ENCODE measurements at places on chromosomes 2 and 18.

- DNase-seq: no peak
These were observed 50.5 kb upstream of the GORASP2 start for GRCh38 chr2:170878505-170878904.

- no peak for DNase-seq
These were observed 15.4 kb downstream of the FEZ2 start for GRCh38 chr2:36582538-36582937.

- no peak for DNase-seq
These were observed 27.2 kb upstream of the SATB2 start for GRCh38 chr2:199484927-199485326.

- no peak for DNase-seq
These were observed 68.9 kb upstream of the CAVIN2 start for GRCh38 chr2:191915750-191916149.

DNA sequence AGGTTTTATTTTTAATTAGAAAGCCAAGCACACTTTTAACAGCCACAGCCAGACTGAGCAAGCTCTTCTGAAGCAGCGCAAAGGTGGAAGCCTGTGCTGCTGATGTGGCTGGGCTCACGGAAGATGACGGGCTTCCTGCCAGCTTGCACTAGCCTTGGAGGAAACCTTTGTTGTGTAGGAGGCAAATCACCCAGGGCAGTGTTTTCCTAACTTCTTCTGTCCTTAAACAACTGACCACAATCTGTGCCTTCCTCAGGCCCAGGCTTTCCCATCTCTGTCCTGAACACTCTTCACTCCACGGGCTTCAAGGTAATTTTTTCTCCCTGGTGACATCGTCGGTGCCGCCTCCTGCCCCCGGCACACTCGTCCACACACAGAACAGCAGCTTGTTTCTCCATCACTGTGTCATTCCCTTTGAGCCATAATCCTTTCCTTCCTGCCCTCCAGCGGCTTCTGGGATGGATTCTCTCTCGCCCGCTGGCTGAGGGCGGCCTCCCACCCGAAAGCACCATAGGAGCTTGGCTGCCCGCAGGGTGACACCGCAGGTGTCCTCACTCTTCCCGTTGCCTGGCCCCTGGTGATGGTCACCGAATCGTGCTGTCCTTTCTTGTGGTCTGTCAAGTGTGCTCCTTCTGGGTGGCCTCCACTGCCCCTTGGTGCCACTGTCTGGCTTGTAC lies 31.1 kb upstream of the INHBB start:
- no peak for DNase-seq

DNA sequence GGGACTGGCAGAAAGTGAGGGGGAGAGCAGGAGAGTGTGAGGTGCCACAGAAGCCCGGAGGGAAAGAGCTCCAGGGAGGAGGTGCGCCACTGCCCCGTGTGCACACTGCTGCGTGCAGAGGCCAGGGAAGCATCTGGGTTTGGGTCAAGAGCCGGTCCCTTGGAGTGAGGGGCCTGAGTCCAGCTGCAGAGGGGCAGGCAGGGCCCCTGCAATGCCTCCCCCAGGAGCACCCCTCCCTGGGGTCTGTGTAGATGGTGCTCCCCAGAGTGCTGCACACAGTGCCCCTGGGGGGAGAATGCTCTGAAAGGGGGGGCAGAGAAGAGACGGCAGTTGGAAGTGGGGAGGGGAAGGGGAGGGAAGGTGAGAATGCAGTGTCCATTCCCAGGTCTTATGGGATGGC lies 3.7 kb upstream of the LIMS2 start:
- no peak for DNase-seq

DNA sequence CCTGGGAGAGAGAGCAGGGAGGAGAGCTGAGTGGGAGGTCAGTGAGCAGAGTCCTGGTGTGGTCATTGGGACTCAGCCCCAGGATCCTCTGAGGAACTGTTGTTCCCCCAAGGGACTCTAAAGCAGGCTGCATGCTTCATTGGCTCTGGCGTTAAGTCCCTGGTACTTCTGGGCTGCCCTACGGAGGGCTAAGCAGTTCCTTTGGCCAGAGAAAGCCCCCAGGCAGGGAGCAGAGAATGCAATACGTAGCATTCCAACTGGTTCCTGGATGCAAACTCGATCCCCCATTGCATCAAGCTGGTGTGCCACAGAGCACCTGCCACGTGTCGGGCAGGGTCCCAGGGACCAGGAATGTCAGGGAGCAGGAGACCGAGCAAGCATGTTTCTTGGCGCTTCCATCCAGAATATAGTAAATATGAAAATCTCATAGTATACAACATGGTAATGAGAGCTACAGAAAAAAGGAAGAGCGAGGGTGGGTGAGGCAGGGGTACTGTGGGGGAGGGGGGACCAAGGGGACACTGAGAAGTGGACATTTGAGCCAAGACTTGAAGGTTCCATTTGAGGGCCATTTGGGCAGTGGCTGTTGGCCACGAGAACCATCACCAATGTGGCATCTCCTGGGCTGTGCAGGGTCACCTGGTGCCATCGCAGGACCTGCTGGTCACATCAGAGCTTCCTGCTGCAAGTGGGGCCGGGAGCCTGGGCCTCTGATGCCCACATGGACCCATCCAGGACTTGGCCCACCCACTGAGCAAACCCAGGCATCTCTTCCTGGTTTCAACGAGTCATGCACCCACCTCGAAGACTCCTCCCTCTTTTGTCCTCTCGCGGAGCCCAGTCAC lies 160.4 kb downstream of the ASB1 start:
- no peak for DNase-seq

DNA sequence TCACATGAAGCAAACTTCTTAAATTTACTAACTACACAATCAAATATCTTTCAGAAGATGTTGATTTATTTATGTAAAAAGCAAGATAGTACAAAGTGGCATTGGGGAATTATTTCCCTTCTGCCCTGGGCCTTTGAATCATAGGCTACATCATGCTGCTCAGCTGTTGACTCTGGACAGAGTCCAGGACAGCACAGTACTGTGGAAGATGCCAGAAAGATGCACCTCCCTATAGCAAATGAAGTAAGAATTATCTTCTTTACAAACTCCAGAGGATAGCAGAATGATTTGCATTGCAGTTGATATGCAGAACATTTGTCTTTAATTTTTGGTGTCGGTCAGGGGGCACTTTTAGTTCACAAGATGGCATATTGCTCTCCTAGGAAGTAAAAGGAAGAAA lies 1354.5 kb upstream of the ZEB2 start:
- no peak for DNase-seq

- no peak for DNase-seq
These were observed 18.0 kb downstream of the ZC3H15 start for GRCh38 chr2:186503827-186504606.

DNA sequence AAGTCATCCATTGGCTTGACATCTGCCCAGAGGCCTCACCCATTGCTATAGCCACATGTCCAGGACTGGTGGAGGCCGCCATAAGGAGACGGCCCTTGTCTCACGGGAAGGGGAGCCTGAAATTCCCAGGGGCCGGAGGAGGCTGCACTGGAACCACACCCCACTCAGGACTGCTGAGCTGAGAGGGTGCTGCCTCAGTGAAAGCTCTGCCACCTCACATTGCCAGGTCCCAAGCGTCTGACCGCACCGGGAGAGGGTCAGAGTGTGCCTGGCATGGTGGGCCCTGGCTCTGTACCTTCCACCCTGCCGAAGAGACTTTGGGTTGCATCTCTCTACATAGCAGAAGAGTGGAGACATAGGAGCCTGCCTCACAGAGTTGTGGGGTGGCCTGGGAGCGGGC lies 134.1 kb upstream of the GLI2 start:
- no peak for DNase-seq

- DNase-seq: no peak
These were observed 34.0 kb downstream of the SH3RF3 start for GRCh38 chr2:109162999-109163398.

DNA sequence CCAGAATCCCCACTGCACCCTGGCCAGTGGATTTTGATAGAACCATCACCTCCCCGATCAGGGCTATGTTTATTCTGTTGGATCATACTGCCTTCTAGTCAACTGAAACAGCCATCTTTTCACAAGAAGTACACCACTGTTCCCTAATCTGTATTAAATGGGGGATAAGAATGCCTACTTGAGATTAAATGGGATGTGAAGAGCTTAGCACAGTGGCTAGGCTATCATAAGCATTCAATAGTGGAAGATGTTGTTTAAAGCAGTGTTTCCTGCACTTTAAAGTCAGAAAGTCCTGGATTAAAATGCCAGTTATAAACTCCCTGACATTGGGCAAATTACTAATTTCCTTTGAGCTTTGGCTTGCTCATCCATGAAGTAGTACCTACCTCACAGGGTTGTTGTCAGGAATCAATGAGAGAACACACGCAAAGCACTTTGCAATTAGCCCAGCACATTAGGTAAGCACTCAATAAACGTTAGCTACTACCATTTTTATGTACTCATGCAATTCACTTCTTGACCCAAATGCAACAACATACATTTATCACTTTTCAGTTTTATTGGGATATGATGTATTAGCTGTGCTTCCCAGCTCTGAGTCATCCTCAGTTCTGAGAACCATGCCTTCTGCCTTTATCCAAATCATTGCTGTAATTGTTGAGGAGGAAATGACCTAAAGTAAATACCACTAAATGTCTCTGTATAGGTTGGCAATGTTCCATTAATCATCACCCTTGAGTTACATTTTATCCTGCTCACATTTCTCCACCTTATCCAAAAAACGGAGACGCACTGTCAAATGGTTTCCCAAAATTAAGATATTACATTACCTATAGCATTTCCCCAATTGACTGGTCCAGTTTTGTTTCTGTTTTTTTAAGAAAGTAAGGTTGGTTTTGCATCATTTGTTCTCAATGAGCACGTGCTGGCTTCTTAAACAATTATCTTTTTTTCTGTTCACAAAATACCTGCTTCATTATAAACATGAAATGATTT lies 2.1 kb downstream of the TMEM247 start:
- peak; percentile 69 for DNase-seq

- DNase-seq: no peak
These were observed 232.9 kb upstream of the BOD1L2 start for GRCh38 chr18:56913941-56914340.

DNA sequence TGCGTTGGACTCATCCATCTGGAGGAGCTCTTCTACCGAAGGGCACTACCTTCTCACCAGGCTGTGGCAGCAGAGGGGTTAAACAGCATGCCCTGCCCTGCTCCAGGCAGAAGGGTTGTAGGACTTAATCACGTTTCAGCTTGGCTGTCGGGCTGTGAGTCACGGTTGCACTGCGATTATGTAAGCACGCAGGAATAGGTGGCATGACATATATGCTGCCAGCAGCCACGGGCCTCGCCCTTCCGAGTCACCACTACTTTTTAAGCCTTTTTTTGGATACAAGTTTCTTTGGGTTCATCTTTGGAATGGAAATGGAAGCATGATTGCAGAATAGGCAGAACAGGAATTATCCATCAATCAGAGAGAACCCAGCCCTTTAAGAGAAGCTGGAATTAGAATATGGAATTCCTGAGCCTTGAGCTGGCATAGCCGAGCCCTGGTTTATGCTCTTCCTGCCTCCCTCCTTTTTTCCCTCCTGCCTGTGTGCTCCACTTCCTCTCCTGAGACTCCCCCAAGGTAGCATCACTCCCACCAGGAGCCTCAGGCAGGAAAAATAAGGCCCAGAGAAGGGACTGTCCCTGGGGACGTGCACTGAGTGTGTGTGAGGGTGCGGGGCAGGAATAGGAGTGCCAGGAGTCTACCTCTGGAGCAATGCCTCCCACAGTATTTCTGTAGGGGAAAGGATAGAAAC lies 86.8 kb downstream of the SEMA4F start:
- peak; percentile 88 for DNase-seq

DNA sequence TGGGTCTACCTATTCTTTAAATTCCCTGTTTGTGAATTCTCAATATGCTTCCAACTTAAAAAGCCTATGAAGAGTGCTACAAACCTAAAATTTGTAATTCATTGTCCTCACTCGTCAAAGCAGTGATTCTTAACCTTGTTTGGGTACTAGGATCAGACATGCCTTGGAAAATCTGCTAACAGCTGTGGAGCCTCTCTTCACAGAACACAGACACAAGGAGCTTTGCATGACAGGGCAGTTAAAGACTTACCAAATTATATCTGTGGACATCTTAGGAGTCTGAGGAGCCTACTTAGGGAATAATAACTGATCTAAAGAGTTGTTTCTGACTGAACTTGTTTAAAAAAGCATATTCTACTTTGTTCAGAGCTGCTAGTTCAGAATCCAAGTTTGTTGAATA lies 38.1 kb downstream of the TMEM87B start:
- DNase-seq: no peak

GRCh38 chr18:26650310-26651268 lies 102.2 kb upstream of the KCTD1 start:
- DNase-seq: no peak

DNA sequence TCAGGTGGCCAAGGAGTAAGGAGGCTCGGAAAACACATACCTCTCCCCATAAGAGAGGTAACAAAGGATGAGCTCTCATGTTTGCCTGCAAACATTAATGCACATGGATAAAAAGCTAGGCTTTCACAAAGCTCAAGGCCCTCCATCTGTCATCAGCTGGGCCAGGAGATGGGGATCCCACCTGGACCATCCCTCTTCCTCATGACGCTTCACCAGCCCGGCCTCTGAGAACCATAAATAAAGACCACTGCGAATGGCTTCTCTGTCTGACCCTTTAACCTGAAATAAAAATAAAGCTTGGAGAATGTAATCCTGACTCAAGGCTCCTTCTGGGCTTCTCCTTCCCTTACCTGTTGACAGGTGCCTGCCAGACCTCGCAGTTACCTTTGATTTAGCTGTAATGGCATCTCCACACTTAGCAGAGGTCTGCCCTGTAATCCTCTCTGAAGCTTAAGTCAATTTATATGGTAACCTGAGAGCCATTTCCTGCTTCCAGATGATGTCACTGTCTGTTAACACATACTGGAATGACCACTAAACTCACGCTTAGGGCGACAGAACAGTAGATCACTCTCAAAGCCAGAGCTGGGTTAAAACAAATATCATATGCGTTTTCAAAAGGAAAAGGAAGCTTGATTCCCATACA lies 29.3 kb upstream of the FOXI3 start:
- peak; percentile 17 for DNase-seq

GRCh38 chr2:10331702-10332401 lies 29.1 kb downstream of the HPCAL1 start:
- DNase-seq: no peak

DNA sequence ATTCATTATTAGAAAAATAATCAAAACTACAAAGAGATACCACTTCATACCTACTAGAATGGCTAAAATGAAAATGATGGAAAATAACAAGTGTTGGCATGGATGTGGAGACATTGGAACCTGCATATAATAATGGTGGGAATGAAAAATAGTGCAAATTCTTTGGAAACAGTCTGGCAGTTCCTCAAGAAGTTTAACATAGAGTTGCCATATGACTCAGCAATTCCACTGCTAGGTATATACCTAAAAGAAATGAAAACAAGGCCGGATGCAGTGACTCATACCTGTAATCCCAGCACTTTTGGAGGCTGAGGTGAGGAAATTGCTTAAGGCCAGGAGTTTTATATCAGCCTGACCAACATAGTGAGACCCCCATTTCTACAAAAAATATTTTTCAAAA lies 41.6 kb upstream of the ACYP2 start:
- no peak for DNase-seq

Data from HFF-Myc (cell line).